ENCODE measurements at places on chromosomes 5 and 9.

- no peak for DNase-seq
Measured at GRCh38 chr5:143559586-143560109, 156.2 kb upstream of the NR3C1 start.

DNA sequence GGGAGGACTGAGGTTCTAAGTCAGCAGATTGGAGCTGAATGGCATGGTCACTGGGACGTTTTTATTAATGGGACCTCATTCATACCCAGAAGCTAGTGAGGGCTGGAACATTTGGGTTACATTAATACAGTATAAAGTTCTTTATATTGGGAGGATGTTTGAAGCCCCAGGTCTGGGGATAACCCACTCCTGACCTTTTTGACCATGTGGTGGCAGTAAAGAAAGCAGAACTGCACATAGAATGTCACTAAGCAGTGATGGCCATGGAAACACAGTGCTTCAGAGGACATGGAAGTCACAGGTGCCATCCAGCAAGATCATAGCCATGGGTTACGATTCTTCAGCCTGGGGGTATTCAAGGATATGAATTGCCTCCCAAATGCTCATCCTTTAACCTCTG lies 176.0 kb downstream of the ATP10B start:
- DNase-seq = no peak

DNA sequence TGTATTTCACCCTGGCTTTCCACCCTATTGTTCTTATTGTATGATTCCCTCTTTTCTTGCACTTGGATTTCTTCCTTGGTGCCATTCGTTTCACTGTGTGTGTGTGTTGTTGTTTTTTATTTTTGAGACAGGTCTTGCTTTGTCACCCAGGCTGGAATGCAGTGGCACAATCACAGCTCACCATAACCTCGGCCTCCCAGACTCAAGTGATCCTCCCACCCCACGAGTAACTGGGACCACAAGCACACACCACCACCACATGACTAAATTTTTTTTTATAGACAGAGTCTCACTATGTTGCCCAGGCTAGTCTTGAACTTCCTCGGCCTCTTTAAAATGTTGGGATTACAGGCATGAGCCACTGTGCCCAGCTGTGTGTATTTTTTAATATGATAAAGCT lies 72.0 kb downstream of the MLLT3 start:
- no peak for DNase-seq

DNA sequence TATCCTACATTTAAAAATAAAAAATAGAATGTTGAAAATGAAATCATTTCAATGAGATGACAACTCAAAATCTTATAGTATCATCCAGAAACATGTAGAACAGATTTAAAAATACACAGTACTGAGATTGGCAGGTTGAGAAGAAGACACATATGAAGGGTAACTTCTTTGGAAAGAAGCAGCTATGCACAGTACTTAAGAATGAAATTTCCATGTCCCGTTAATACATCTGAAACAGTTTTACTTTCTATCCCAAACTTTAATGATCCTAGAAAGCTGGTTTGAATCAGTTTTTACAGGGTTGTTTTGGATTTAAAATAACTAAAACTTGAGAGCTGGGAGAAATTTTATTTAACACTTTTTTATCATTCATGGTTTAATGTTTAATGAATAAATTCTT lies 36.0 kb upstream of the ARRDC3 start:
- no peak for DNase-seq

GRCh38 chr5:169521366-169521983 lies 62.1 kb upstream of the SPDL1 start:
- DNase-seq = no peak

GRCh38 chr9:93296889-93297480 lies 113.0 kb downstream of the WNK2 start:
- DNase-seq = no peak

- no peak for DNase-seq
Measured at GRCh38 chr5:96714951-96715451, 52.8 kb downstream of the CAST start.

- DNase-seq = no peak
Measured at GRCh38 chr9:78074385-78075291, 43.0 kb upstream of the GNAQ start.

DNA sequence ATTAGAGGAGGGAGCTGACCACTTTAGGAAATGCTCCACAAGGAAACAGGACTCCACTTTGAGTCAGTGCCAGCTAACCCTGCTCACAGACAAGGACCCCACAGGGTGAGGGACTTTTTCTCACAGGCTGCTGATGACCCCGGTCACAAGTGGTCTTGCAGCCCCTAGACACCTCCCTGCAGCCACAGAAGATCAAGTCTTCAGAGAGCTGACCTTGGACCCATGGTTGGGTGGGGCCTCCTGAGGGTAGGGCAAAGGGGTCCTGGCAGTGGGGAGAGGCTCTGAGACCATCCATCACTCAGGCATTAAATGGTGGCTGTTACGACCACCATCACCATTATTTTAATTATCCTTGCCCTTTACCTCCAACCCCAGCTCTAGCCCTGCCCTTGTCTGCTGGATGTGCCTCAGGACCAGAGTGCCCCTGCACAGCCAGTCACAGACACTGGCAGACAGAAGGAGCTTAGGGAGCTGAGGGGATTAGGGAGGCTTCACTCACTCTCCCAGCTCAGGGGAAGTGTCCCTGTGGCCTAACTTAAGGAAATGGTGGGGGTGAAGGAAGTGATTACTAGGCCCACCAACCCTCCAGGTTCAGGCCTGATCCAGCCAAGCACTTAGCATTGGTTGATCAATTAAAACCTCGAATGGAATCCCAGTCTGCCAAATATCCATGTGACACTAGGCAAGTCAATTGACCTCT lies 1.6 kb downstream of the ACSL6 start:
- DNase-seq = no peak

DNA sequence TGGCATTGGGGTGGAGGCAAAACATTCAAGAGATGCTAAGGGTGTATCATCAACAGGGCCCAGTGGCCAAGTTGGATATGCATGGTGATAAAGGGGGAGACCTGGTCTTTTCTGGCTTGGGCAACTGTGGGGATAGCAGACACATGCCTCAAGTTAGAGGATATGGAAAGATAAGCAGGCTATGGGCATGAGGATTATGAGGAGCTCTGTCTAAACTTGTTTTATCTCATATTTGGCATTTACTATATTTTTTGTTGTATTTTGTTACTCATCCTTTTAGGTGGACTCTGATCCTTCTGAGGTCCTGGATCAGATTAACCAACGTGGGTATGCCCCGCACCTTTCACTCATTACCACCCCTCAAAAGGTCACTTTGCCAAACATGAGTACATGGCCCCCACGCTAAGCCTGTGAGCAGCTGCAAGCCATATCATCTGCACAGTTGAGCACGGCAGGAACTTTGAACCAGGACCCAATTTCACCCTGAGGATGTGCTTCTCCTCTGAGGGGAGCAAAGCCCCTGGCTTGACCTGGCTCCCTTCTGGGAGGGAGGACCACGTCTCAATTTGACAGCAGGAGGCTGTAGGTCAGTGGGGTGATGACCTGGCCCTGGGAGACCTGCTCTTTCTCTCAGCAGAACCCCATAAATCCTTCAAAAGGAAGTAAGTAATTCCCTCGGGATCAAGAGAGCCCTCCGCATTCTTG lies 71.1 kb upstream of the CD180 start:
- DNase-seq = no peak

DNA sequence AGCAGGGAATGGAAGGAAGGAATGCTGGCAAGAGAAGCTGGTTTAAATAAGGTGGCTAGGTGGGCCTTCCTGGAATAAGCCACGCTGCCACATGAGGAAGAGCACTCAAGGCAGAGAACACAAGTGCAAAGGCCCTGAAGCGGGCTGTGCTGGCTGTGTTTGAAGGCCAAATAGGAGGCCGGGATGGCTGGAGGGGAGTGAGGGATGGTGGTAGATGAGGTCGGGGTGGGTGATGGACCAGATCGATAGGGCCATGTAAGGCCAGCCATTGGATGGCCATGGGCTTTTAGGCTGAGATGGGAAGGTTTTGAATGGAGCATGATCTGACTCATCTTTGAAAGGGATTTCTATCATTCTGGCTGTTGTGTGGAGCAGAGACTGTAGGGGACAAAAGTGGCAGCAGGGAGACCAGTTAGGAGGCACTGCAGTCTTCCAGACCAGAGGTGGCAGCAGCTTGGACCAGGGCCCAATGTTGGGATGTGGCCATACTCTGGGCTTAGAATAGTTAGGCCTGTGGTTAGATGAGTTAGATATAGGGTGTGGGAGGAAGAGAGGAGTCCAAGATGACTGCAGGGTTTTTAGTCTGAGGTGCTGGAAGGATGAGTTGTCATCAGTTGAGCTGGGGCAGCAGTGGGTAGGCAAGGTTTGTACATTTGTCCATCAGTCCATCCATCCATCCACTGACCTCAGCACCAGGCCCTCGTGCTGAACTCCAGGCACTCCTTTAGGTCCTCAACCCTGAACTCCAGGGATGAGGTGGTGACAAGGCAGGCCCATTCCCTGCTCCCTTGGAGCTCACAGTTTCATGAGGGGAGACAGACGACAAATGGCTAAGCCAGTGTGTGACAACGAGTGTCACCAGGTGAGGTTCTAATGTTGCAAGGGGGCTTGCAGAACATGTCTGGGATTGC lies 30.3 kb downstream of the NDST1 start:
- DNase-seq = no peak

DNA sequence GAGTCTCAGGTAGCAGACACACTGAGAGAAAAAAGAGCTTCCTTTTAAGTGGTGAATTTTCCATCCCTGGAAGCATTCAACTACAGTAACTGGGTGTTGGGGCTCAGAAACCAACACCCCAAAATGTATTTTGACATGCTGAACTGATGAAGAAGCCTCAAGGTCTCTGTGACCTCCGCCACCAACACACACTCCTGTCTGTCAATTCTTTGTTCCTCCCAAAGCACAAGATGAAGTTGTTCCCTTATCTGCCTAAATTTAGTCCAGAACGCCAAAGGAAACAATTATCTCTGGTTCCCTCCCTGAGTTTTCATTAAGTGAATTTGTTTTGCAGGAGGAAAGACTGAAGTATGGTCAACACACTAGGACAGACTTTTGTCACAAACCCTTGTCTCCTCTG lies 1.4 kb upstream of the CDKN2AIPNL start:
- no peak for DNase-seq

DNA sequence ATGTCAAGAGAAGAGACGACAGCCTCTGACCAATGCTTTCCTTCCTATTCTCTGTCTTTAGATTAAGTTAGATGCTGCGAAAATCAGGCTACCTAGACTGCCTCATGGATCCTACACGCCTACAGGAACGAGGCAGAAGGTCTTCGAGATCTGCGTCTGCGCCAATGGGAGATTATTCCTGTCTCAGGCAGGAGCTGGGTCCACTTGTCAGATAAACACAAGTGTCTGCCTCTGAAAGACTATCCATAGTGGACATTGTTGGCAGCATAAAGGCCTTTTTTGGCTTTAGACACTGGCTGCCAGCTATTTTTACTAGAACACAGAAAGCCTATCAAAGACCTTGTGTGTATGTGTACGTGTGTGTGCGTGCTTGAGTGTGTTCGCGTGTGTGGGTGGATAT lies 90.9 kb upstream of the PPP1R2B start:
- no peak for DNase-seq

DNA sequence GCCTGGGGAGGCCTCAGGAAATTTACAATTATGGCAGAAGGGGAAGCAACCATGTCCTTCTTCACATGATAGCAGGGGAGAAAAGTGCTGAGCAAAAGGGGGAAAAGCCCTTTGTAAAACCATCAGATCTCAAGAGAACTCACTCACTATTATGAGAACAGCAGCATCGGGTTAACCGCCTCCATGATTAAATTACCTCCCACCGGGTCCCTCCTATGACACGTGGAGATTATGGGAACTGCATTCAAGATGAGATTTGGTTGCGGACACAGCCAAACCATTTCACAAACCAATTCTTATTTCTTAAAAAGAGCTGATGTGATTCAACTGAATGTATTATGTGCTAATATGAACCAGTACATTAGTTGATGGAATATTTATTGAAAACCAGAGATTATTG lies 63.9 kb downstream of the PARP8 start:
- no peak for DNase-seq

DNA sequence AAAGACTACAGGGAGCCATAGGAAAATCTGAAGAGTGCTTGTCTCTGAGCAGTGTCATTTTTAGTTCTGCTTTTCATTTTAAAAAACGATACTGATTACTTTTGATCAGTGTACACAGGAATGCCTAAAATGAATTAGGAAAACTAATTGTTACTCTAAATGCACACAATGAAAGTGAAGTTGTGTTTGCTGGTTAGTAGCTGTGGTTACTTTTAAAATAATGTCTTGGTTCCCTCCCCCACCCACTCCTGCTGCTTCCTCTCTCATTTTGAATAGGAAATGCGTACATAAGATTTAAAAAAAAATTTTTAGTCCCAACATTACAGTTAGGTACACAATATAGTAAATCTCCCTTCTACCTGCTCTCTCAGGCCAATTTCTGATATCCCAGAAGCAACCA lies 47.5 kb upstream of the PLPP1 start:
- no peak for DNase-seq

DNA sequence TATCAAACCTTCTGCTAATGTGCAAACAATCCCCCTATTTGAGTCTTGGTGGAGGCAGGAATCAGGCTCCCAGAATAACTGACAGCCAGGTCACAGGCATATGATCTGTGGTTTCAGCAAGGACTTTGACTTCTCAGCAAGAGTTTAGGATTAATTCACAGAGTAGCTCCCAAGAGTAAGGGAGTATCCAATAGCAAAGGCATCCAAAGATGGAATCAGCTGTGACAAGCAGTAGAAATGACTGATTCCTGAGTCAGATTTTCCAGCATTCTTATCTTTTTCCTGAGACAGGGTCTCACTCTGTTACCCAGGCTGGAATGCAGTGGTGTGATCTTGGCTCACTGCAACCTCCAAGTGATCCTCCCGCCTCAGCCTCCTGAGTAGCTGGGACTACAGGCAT lies 108.3 kb downstream of the EPB41L4A start:
- DNase-seq = no peak

DNA sequence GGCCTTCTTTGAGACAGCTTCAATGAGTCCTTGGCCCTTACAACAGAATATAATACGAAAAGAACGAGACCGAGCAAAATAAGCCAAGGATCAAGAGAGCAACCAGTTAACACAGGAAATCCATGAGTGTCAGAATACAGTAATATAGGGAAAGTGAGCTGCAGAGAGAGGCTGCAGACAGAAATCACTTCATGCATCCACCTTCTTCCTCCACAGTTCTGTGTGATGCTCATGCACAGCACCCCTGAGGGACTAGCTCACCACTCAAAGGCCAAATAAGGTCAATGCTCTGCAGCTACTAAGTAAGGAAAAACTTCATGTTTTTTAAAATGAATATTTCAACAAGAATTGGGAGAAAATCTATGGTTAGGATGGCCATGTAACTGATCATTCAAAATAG lies 257.1 kb downstream of the MCTP1 start:
- no peak for DNase-seq

DNA sequence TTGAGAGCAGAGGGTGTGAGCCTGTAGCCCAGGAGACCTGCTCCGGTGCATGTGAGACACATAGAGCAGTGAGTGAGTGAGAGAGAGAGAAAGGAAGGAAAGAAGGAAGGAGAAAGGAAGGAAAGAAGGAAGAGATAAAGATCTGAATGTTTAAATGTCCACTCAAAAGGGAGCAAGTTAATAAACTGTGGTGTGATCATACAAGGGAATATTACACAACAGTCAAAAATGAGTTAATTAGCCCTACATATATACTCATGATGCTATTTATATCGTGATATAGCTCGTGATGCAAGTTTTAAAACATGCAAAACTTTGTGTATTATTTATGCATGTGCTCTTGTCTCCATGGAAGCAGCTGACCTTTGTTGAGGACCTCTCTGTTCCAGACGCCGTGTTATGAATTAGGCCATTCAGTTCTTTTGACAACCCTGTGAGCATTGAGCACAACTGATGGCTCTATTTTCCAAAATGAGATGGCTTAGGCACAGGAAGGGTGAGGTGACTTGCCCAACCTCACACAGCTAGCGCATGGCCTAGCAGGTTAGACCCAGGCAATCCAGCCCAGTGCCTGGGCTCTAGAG lies 70.6 kb downstream of the HMCN2 start:
- DNase-seq = no peak

- no peak for DNase-seq
Measured at GRCh38 chr5:15594977-15595568, 95.1 kb downstream of the FBXL7 start.
